Panc1 (cell line): ENCODE measurements at places on chromosomes 7 and 10. TPM values are rescaled to one million over a fixed set of nuclear protein-coding genes. Genes with fewer than 3 reads are reported as not detected.

EPHA1 gene
- total RNA-seq = 0.39 TPM

SPDYE1 gene
- not detected for total RNA-seq

ADCY1 gene
- total RNA-seq = 2.1 TPM

LLCFC1 gene
- total RNA-seq = not detected

PPP1R3C gene
- 1.2 TPM for total RNA-seq

- H3K27me3 ChIP-seq = no peaks in the 10 kb centered on the region
- peaks cover 54% of the 10 kb centered on the region for H3K4me1 ChIP-seq
- H3K36me3 ChIP-seq = peaks cover 5% of the 10 kb centered on the region
- H3K27ac ChIP-seq = peak overlapping the region; percentile 24; the same call in 1 of the 2 replicates
- no peak for DNase-seq
Measured at GRCh38 chr10:104307576-104308438, 30.5 kb downstream of the ITPRIP start.

DNA sequence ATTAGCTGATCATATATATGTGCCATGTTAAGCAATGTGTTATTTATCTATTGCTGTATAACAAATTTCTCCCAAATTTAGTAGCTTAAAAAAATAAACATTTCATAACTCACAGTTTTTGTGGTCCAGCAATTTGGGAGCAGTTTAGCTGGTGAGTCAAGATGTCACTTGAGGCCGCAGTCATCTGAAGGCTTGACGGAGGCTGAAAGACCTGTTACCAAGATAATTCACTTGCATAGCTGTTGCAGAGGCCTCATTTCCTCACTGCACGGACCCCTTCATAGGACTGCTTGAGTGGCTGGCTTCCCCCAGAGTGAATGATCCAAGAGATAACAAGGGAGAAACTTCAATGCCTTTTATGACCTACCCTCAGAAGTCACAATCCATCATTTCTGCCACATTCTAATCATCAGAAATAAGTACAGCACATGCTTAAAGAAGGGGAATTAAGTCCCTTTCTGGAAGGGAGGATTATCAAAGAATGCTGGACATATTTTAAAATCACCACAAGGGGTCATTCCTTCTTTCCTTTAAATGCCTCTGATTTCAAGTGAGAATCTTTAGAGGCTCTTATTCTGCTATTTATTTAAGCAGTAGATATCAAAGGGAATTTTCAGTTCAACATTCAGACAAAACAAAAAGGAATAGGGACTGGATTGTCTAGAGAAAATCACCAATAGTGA, 10.5 kb upstream of the SRPK2 start:
- H3K4me1 ChIP-seq = no peaks in the 10 kb centered on the region
- no peaks in the 10 kb centered on the region for H3K36me3 ChIP-seq
- H3K27ac ChIP-seq = no peak overlapping the region
- H3K4me3 ChIP-seq = no peak overlapping the region
- DNase-seq = no peak

DNA sequence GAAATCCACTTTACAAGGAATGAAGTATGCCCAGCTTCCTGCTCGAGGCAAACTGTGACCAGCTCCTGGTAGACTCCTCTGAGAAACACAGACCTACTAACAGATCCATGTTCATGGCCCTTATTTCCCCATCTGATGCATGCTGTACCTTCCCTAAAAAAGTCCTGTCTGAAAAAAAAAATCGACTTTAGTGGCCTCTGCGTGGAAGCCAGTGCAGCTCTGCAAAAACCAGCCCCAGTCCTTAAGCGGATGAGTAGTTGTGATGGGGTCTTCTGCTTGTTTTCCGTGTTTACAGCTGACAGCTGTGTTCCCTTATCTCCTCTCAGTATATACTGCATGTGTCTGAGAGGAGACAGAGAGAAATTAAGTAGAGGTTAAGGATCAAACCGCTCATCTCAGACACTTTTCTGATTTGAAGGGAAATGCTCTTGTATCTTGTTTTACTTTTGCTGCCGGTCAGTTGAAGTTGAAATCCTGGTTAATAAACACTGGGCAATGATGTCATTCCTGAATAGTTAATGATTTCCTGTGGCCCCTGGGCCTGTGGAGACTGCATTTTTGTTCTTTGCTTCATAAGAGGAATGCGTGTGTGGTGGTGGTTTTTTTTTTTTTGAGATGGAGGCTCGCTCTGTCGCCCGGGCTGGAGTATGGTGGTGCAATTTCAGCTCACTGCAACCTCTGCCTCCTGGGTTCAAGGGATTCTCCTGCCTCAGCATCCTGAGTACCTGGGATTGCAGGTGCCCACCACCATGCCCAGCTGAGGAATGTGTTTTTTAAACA, 67.6 kb downstream of the DOCK1 start:
- H3K4me1 ChIP-seq = no peaks in the 10 kb centered on the region
- H3K27ac ChIP-seq = no peak overlapping the region
- H3K27me3 ChIP-seq = no peaks in the 10 kb centered on the region

DNA sequence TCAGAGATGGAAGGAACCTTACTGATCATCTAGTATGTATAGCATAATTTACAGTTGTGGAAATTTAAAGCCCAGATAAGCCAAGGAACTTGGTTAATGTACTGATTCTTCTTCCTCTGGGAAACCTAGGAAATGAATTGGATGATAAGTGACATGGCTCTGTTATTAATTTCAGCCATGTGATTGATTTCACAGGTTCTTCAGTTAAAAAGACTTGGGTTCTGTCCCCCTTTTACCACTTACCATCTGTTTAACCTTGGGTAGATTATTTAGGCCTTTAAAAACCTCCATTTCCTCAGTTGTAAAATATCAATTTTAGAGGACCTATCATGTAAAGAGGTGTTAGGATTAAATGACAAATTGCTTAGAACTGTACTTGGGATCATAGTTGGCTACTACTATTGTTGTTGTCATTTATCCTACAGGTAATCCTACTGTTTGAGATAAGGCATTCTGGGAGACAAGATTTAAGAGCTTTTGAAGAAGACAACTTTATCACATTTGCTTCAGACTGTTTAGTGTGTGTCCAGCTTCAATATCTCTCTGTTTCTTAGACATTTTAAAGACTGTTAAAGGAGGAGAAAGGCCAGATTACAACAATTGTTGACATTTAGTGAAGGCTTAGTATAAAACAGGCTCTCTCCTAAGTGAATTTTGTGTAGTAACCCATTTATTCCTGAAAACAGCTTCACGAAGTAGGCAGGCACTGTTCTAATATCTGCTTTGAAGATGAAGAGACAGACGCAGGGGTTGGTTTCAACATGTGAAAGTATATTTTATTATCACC, 997.1 kb upstream of the C7orf33 start:
- DNase-seq = no peak
- H3K4me1 ChIP-seq = no peaks in the 10 kb centered on the region
- no peak overlapping the region for H3K4me3 ChIP-seq

- H3K36me3 ChIP-seq = no peaks in the 10 kb centered on the region
- no peaks in the 10 kb centered on the region; the same call in 1 of the 2 replicates for H3K27me3 ChIP-seq
- H3K27ac ChIP-seq = no peak overlapping the region
- no peak overlapping the region for H3K4me3 ChIP-seq
Measured at GRCh38 chr7:26495569-26495968, 203.9 kb downstream of the SNX10 start.

DNA sequence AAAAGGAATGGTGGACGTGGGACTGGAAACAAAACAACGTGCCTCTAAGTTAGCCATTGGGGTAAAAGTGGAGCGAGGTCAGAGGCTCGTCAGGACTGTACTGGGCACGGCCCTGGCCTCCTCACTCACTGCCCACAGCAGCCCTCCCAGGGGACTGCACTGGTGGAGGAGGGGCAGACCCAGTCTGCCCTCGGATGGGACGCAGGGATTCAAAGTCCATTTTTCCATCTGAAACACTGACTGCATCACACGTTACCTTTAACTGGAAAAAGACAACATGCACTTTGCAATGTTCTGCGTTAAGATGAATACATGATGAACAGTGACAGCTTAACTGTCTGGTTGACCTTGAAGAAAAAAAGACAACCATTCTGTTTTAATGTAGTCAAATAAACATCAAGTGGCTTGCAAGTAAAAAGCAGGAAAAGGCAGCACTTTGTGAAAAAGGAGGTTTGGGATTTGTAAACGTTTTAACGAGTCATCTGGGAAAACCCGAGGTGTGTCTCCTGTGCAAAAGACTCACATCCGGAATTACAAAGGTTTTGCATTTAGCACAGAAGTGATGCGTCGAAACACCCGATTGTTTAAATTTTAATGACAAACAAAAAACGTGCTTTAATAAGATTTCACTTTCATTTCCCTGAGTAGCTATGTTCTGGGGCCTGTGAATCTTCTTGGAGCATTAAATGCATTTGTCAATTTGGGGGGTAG, 18.8 kb downstream of the KLF6 start:
- DNase-seq = no peak
- H3K36me3 ChIP-seq = no peaks in the 10 kb centered on the region
- H3K27ac ChIP-seq = peak overlapping the region; percentile 89
- H3K27me3 ChIP-seq = no peaks in the 10 kb centered on the region
- peaks cover 50% of the 10 kb centered on the region for H3K4me1 ChIP-seq
- H3K4me3 ChIP-seq = no peak overlapping the region

DNA sequence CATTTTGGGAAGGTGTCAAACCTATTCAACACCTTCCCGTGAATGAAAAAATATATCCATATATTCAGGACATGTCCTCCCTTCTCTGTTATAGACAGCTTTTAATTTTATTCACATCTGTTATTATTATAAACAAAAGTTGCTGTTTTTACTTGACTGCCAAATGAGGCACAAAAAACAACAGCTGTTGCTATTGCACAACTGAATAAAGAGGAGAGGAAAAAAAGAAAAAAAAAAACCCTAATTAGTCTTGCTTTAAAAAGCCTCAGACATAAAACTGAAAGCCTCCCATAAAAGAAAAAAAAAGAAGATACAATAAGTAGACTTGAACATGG, 153.4 kb downstream of the BMPER start:
- no peak for DNase-seq
- H3K4me3 ChIP-seq = no peak overlapping the region
- H3K27ac ChIP-seq = no peak overlapping the region
- 0 out of 2 replicates have a peak, but pooled peaks cover 2% of the 10 kb centered on the region for H3K27me3 ChIP-seq

DNA sequence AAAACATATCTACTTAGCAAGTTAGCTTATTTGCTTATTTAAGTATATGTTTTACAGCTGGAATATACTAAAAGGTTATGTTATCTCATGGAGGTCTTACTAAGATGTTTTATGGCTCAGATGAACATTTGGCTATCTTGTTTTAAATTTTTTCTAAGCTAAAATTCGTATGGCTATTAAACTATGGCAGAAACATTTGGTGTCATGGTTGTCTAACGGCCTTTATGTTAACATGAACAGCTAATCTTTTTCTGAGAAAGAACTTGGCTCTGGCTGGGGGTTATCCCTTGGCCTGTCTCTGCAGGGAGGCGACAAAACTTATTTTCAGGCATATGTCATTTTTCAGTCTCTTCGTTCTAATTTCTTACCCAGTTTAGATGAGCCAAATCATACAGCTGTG, 101.5 kb upstream of the MTPN start:
- no peak overlapping the region for H3K27ac ChIP-seq
- DNase-seq = no peak
- H3K4me1 ChIP-seq = no peaks in the 10 kb centered on the region
- H3K4me3 ChIP-seq = no peak overlapping the region

DNA sequence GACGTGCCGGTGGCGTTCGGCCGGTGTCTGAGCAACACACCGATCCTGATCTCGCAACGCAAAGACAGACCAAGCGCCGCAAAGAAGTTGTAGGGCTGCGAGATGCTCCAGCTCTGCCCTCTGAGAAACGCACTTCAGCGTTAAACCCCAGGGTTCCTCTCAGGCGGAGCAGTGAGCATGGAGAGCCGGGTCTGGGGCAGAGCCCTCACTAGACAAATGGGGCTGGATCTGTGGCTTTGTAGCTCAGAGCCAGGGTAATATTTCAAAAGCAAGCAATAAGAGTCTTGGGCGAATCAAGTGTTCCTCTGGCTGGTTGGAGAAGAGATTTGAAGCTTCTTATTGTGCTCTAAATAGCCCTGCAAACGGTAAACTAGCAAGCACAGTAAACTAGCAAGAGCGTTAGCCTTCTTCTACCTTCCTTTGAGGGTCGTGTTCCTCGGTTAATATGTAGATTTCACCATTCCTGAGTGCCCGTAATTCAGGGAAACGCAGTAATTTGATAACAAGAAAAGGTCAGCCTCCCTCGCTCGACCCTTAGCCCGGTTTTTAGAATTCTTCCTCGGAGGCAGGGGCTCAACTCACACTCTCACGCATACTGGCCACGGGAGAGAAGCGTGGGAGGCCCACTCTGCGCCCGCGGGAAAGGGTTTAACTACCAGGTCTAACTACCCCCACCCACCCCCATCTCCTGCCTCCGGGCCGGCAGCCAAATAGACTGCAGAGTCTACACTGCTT, 6.7 kb downstream of the SKAP2 start:
- no peaks in the 10 kb centered on the region for H3K36me3 ChIP-seq
- H3K4me1 ChIP-seq = peaks cover 74% of the 10 kb centered on the region
- peak overlapping the region; percentile 51 for H3K4me3 ChIP-seq
- H3K27me3 ChIP-seq = no peaks in the 10 kb centered on the region
- no peak for DNase-seq
- H3K27ac ChIP-seq = peak overlapping the region; percentile 83

- no peak overlapping the region for H3K27ac ChIP-seq
- no peaks in the 10 kb centered on the region for H3K27me3 ChIP-seq
- H3K36me3 ChIP-seq = no peaks in the 10 kb centered on the region
- DNase-seq = no peak
Measured at GRCh38 chr7:95169678-95170077, 154.7 kb downstream of the PON1 start.

DNA sequence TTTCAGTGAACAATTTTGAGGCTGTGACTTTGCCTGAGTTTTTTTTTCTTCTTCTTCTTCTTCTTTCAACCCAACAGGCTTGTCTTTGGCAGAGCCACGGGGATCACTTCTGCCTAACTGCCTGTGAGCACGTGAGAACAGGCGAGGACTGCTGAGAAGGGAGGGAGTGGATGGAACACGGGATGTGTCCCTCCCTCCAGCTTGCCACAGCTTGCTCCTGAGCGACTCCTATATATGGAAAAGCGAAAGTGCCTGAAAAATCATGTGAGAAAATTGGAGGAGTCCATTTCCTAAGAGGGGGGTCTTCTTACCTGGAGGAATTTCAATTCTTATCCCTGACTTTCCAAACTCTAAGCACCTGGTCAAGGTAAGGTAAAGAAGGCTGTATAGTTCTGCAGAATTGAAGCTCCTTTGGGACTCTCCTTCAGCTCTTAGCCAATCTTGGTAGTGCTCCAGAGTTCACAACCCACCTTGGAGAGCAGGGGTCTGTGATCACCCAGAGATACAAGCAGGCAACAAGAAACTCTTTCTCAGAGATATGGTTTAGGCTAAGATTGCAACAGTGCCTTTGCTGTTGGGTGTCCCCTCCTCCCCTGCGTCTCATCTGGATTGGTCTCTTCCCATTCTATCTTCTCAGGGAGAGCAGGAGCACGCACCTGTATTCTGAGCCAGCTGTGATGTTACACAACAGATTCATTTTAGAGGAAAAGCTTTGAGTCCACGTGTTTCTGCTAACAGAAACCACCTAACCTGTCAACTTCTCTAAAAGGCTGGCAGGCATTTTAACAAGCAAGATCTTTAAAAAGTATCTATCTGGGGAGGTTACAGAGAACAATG, at the start of gene MAT1A:
Gene MAT1A, minus strand, starts transcription at position 208 of the 837 bp plus-strand sequence. CDS start 235 bp downstream, outside the sequence.
- H3K36me3 ChIP-seq = no peaks in the 10 kb centered on the region
- 0 out of 2 replicates have a peak, but pooled peaks cover 2% of the 10 kb centered on the region for H3K4me1 ChIP-seq
- no peak for DNase-seq
- no peak within 1 kb of the TSS for H3K4me3 ChIP-seq
